ENCODE measurements at places on chromosomes 12 and 14. TPM values are rescaled to one million over a fixed set of nuclear protein-coding genes. Genes with fewer than 3 reads are reported as not detected.

Gene PRR4
- not detected for total RNA-seq

Gene DCN
- total RNA-seq, result 16.5 TPM

Gene GLIPR1L1
- total RNA-seq, result not detected

Gene CLEC4C
- not detected for total RNA-seq

Gene ADAM20
- total RNA-seq, result not detected

All from M059J (cell line).